ENCODE measurements at places on chromosomes 3 and 15.

GRCh38 chr3:22231061-22231460 is 480.1 kb upstream of the ZNF385D start:
- no peak for DNase-seq

- DNase-seq, result no peak
Observed at GRCh38 chr3:32226875-32227500, 11.5 kb upstream of the CMTM8 start.

- DNase-seq, result no peak
Observed at GRCh38 chr3:122353215-122353614, 28.2 kb downstream of the CSTA start.

DNA sequence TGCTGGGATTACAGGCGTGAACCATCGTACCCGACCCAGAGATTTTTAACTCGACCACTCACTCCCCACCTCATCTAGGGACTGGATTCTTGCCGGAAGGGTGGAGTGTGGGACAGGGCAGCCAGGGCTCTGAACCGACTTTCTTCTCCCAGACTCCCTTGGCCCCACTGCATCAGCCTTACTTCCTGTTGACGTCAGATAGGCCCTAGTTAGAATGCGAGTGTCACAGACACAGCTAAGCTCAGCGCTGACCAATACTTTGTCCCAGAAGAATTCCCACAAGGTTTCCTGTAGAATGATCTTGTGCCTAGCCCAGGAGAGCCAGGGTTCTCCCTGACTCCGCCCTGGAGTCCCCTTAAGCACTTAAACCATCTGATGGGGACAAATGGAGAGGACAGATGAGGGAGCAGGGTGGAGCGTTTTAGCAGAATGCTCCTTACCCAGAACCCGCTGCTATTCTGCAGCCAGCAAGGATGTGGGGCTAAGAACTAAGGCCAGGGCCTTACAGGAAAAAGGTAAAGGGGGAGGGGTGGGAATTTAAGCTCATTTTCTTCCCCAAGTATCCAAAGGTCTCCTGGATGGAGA is 5.8 kb upstream of the TUSC2 start:
- no peak for DNase-seq

GRCh38 chr3:37136067-37136466 is 38.3 kb downstream of the LRRFIP2 start:
- DNase-seq, result no peak

GRCh38 chr3:171606151-171606751 is 146.0 kb upstream of the TNIK start:
- DNase-seq, result no peak

- DNase-seq, result no peak
Observed at GRCh38 chr3:146092230-146092629, 68.8 kb downstream of the PLOD2 start.

Data from effector CD4-positive, alpha-beta T cell (primary cell).